ENCODE measurements at places on chromosomes 11 and 22.
A peak's percentile ranks its signal among the peaks of the same experiment; 100 is the strongest.

DNA sequence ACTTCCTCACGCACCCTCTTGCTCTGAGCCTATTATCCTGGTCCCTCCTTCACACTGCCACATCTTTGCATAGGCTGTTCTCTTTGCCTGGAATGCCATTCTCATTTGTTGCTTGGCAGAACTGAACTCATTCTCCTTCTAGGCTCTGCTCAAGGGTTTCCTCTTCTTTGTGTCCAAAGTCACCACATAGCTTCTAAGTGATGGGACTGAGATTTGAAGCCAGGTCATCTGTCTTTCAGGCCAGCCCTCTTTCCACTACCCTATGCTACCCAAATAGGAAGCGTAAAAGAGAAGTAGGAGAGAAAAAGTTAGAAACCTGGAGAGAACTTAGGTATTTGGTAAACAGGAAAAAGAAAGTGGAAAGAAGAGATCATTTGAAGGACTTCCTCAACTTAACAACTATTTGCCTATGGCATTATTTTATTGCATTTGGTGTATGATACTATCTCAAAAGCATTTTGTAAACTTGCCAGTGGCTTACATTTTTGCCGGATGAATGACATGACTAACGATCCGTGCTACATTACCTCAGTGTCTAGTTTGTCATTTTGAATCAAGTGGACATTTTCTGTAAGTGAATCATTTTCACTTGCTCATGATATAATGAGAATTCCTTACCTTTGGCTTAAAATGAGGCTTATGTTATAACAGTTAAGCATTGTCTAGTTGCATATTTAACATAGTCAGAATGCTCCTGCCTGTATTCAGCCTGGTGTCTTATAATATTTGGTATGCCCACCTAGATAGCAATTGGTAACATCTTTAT is 18.5 kb downstream of the NF2 start:
- peak; percentile 97 for DNase-seq

DNA sequence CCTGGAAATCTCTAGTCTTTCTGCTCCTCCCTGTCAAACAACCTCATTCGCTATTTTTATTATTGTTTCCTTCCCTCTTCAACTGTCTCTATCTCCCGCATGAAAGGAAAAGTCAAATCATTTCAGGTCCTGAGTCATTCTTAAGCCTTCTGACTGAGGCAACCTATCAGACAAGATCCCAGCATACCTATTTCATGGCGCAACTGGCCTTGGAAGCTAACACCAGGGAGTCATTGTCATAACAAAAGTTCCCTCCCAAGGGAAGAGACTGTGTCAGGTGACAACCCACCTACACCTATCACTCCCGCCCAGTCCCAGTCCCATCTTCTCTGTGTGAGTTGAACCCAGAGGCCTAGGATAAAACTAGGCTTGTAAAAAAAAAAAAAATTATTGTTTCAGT is 10.2 kb upstream of the ARHGAP42 start:
- peak; percentile 49 for DNase-seq

GRCh38 chr11:31417357-31417756 is 47.7 kb downstream of the DNAJC24 start:
- DNase-seq, result no peak

GRCh38 chr11:48172818-48173609 is 43.6 kb upstream of the OR4B1 start:
- DNase-seq, result peak; percentile 69

DNA sequence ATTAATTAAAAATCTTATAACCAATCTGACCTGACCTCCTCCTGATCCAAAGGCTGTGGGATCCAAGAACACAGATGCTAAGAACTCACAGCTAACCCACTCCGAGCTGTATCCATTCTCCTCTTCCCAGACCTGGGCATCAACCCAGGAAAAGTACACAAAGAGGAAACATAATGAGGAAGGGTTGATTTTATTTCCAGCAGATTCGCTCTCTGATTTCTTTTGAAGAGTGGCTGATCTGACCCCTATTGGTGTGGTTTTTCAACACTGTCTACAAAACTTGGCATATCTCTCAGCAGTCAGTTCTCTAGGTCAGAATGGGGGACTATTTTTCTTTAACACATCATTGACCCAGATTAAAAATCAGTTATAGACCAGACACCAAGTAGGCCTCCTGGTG is 201.9 kb upstream of the UBASH3B start:
- DNase-seq, result no peak

DNA sequence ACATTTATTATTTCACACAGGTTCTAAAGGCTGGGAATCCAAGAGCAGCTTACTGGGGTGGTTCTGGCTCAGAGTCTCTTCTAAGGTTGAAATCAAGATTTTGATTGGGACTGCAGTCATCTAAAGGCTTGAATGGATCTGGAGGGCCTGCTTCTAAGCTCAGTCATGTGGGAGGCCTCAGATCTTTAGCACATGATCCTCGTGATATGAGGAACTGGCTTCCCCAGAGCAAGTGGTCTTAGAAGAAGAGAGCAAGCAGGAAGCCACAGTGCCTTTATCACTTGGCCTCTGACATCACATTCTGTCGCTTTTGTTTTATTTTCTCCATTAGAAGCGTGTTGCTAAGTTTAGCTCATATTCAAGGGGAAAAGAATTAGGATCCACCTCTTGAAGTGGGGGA is 88.9 kb downstream of the ARFGAP2 start:
- no peak for DNase-seq
